ENCODE measurements at places on chromosomes 5 and 9. TPM values are rescaled to one million over a fixed set of nuclear protein-coding genes. Genes with fewer than 3 reads are reported as not detected.

Gene GABRA1
- not detected for total RNA-seq

Gene AGXT2
- not detected for total RNA-seq

Gene BAAT
- total RNA-seq, result 0.07 TPM

Gene PCDHB12
- 0.07 TPM for total RNA-seq

Gene PRR16
- total RNA-seq, result 0.66 TPM

Gene PGM5
- total RNA-seq, result 0.93 TPM

Gene PCDHGB7
- 9.4 TPM for total RNA-seq

All from thoracic aorta endothelial cell (primary cell).